Psoas muscle (tissue), 8 donors: ENCODE measurements at places on chromosomes 12 and 14.

- DNase-seq = no peak
These were observed 122.9 kb downstream of the PPHLN1 start for GRCh38 chr12:42448841-42449240.

GRCh38 chr12:49295082-49295936 is at the start of gene PRPH:
Gene PRPH (plus strand): TSS chr12:49295147. CDS start chr12:49295201, 54 bp downstream.
- no peak for DNase-seq

GRCh38 chr12:105956662-105957457 is 181.9 kb downstream of the NUAK1 start:
- DNase-seq = no peak

GRCh38 chr12:103814436-103814835 is 26.6 kb downstream of the NT5DC3 start:
- DNase-seq = no peak

- DNase-seq = no peak
These were observed 4.1 kb downstream of the RTRAF start for GRCh38 chr14:51993285-51993920.

DNA sequence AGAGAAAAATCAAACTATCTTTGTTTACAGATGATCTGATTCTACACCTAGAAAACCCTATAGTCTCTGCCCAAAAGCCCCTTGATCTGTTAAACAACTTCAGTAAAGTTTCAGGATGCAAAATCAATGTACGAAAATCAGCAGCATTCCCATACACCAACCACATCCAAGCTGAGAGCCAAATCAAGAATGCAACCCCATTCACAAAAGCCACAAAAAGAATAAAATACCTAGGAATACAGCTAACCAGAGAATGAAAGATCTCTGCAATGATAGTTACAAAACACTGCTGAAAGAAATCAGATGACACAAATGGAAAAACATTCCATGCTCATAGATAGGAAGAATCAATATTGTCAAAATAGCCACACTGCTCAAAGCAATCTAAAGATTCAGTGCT is 265.7 kb downstream of the AEBP2 start:
- no peak for DNase-seq

DNA sequence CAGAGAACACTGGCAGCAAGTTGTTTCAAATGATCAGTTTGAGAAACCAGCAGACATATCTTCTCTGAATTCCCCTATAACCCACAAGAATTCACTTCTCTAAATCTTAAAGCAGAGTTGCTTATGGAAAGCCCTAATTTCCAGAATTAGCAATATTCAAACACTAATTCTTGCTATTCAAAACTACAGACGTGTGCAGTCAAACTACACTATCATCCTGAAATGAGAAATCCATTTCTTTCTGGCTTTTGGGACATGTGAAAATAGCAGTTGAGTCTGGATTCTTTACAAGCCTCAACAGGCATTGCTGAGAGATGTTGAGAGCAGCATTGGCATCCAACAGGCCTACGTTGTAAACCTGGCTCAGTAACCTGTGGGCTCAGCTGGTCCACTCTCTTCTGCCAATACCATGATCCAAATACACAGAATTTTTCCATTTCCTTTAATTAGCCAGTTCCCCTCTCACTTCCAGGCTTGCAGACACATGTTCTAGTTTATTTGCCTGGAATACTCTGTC is 74.6 kb upstream of the TMTC1 start:
- no peak for DNase-seq

DNA sequence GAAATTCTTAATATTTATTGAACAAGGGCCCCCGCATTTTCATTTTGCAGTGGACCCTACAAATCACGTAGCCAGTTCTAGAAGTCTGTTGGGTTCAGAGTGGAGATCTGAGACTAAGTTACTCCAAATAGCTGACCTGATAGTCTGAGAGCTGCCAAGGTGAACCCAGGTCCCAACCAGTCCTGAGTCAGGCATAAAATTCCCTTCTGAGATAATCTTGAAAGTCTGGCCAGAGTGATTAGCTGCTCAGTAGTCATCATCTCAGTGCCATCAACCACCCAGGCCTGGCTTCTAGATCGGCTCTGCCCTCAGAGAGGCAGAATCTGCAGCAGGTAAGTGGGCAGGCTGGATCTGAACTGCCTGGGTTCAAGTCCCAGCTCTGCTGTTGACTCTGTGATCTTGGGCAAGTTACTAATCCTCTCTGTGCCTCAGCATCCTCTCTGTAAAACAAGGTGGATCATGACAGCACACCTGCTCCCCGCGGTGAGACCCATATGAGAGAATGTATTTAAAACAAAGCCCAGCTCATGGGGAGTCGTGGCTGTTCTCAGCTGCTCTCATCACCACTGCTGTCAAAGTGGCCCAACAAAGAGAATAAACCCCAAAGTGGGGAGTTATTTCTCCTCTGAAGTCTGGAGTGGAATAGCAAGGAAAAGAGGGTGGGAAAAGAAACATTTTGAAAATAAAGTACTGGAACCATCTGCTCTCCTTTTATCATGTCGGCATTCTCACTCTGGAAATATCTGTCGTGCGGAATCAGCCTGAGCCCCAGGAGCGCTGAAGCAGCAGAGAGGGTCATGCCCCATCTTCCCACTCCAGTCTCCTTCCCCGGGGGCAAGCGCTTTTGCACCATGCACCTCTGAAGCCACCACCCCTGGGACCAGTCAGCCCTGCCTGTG is 193.3 kb downstream of the DPF3 start:
- no peak for DNase-seq

DNA sequence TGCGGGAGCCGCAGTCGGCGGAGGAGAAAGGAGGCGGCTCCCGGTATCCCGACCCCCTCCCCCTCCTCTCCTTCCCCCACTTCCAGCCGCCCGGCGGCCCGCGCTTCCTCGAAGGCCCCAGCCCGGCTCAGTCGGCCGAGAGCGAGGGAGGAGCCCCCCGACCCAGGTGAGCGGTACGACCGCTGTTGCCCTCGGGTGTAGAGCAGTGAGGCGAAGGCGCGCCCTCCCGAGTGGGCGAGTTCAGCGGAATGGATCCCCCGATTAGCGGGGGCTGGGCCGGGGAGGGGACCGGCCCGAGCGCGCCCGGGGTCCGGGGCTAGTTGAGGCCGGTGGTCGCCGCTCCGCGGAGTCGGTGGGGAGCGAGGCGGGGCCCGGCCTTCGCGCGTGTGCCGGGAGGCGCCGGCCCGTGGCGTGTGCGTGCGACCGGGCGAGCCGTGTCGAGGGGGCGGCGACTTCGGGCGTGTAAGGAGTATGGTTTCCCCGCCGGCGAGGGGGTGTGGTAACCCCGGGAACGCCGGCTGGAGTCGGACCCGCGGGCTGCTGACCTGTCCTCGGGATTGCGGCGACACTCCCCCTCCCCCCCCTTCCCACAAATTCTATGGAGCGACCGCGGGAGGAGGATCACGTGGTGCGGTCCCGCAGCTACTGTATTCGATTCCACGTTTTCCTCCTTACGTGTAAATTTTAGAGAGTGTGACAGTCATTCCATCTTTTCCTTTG is 501 bp downstream of the RIMKLB start:
- peak; percentile 81 for DNase-seq

GRCh38 chr12:61991661-61992060 is 268.5 kb upstream of the USP15 start:
- no peak for DNase-seq

- no peak for DNase-seq
These were observed 741.8 kb downstream of the TMEM121 start for GRCh38 chr14:106268013-106268727.

DNA sequence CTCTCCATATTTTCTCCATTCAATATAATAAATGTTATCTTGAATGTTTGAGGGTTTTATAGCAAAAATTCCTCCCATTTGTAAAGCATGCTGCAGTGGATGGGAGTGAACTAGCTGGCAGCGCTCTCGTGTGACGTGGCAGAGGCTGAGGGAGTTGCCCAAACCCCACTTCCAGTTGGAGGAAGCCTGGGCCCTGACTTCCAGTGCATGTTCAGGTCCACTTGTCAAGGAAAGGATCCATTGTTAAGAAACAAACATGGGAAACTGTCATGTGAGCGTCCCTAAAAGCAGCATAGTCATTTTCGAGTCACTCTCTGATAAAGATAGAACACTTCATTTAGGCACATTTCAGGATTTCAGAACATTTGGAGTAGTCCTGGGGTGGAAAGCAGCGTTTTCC is 116.6 kb downstream of the SLC25A47 start:
- DNase-seq = peak; percentile 41

- DNase-seq = no peak
These were observed 225.2 kb downstream of the CCER1 start for GRCh38 chr12:90729736-90730135.

DNA sequence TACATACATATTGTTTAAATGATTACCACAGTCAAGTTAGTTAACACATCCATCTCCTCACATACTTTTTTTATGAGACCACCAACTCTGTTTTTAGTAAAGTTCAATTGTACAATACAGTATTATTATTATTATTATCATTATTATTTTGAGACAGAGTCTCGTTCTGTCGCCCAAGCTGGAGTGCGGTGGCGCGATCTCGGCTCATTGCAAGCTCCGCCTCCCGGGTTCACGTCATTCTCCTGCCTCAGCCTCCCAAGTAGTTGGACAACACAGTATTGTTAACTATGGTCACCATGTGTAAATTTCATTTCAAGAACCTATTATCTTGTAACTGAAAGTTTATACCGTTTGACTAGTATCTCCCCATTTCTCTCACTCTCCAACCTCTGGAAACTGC is 942.0 kb upstream of the FBXO33 start:
- DNase-seq = no peak

DNA sequence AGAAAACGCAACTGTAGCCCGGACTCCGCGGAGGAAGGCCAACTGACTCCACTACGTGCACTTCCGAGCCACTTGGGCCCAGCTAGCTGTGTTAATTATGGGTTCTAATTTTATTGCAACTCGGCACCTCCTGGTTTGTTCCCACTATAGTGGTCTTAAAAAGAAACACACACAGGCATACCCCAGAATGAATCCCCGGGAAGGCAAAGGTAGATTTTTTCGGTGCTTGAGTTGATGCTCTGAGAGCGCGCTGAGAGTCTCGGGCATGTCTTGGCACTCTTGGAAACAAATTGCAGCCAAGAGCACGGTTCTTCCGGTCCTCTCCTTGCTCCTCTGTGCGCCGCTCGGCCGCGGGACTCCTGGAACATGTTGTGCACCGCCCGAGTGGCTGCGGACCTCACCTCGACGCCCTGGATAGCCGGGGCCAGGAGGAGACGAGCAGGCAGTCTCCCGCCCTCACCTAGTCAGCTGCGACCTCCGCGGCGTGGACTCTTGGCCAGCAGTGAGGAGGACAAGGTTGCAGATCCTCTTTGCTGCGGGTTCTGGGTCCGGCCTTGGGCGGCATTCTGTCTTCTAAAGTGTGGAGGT is 6.8 kb upstream of the PAX9 start:
- no peak for DNase-seq

- no peak for DNase-seq
These were observed 398.6 kb downstream of the ZFP36L1 start for GRCh38 chr14:68394118-68394763.

GRCh38 chr14:82070753-82071152 is 537.1 kb upstream of the SEL1L start:
- no peak for DNase-seq

DNA sequence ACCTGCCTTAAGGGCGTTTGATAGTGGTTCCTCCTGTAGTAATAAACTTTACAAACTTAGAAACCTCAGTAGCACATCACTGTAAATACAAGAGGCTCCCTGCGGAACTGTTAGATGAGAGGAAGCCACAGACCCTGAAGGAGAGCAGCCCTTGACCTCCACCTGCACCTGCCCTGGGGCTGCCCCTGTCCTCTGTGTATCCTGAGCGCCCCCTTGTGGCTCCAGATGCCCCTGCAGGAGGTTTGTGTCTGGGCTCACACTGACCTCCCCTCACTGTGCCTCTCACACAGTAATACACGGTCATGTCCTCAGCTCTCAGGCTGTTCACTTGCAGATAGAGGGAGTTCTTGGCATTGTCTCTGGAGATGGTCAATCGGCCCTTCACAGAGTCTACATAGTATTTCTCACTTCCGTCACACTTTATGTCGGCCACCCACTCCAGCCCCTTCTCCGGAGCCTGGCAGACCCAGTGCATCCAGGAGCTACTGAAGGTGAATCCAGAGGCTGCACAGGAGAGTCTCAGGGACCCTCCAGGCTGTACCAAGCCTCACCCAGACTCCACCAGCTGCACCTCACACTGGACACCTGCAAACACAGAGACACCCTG is 1059.8 kb downstream of the TMEM121 start:
- DNase-seq = no peak

DNA sequence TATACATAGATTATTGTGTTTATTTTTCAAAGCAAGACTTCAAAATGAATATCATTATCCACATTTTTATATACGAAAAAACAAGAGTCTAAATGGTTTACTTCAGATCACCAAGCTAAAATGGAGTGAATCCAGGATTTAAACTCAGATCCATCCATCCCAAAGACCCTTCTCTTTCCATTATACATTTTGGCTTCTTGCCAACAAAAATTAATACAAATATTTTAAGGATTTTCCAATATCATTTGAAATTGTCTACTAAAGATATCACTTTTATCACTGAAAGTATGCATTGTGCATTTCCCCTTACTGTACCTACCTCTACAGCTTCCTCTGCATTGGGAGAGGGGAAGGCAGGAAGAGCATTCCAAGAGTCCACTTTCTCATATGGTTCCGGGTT is 541.2 kb downstream of the RPS29 start:
- no peak for DNase-seq

- no peak for DNase-seq
These were observed 275.2 kb upstream of the SSTR1 start for GRCh38 chr14:37932481-37932880.

DNA sequence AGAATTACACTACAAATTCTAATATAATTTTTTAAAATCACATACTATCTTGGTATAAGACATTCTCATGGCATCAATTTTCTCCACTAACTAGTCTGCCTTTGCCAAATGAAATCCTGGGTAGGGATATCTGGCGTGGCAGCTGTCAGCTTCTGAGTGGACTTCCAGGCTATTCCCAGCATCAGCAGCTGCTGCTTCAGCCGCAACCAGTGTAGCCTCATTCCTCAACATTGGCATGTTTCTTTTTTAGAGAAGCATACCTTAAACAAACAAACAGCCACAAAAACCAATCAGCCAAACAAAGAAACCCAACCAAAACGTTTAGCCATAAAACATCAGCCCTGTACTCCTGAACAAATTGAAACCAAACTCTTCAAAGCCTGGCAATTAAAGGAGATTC is 235.8 kb downstream of the SSPN start:
- no peak for DNase-seq
